ENCODE measurements at places on chromosomes 3 and 15.

DNA sequence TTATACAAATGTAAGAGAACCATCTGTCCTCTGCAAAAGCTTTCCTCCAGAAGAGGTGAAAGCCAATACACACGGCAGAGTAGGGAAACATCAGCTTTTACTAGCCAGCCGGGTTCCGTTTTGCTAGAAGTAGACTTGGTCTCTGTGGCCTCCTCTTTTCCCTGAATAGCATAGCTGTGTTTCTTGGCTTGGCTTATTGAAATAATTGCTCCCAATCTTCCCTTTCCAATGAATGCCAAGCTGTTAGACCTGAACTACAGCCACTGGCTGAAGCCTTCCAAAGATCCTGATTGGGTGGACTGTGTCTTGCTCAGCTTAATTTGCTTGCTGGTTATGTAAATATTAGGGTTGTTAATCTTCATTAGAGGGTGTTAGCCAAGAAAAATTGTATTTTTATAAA, 157.8 kb upstream of the ROPN1 start:
- no peak for DNase-seq

GRCh38 chr3:7843441-7843840, 658.2 kb upstream of the LMCD1 start:
- no peak for DNase-seq

DNA sequence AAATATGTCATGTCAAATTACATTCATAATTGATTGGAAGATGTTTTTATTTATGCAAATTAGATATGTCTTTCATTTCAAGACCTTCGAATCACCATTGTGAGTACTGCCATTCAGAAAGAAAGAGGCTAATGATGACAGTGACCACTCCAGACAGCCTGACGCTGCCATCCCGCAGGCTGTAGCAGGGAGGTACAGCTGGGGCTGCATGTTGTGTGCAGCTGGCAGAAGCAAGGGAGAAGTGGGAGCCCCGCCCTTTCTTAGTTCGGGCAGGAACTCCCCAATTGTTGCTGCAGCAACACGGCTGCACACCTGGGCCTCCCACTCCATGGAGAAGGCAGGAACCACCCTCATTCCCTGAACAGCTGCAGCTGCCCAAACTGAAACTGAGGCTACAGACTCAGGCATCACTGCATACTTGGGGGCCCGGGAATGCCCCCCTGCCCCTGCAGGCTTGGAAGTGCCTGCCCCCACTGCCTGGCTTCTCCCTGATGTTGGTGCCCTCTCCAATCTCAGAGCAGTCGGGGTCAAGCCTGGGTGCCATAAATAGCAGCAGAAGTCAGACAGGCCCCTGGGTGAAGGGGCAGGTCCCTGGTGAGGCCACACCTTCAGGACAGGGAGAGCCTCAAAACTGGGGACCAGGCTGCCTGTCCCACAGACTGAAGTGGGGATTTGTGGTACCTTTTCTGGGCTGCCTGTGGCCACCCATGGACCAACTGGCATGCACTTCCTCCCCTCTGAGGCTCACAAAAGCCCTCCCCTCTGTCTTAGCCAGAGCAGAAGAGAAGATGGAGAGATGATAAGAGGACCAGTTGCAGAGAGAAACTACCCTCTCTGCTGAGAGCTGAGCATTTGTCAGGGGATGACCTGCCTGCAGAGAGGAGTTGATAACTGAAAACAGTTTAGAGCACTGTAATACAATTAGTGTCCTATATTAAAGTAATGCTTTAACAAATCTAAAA, 964.6 kb downstream of the SI start:
- DNase-seq: no peak

DNA sequence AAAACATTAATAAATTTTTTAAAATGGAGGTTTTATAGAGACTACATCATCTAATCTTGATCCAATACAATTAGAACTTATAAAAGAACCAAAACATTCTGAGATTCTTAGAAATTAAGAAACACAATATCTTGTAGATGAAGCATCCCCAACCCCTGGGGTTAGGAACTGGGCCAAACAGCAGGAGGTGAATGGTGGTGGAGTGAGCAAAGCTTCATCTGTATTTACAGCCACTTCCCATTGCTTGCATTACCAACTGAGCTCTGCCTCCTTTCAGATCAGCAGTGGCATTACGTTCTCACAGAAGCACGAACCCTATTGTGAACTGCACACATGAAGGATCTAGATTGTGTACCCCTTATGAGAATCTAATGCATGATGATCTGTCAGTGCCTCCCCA, 36.3 kb downstream of the KNL1 start:
- DNase-seq: no peak

- DNase-seq: no peak
Measured at GRCh38 chr3:16168211-16168610, 6.3 kb upstream of the GALNT15 start.

DNA sequence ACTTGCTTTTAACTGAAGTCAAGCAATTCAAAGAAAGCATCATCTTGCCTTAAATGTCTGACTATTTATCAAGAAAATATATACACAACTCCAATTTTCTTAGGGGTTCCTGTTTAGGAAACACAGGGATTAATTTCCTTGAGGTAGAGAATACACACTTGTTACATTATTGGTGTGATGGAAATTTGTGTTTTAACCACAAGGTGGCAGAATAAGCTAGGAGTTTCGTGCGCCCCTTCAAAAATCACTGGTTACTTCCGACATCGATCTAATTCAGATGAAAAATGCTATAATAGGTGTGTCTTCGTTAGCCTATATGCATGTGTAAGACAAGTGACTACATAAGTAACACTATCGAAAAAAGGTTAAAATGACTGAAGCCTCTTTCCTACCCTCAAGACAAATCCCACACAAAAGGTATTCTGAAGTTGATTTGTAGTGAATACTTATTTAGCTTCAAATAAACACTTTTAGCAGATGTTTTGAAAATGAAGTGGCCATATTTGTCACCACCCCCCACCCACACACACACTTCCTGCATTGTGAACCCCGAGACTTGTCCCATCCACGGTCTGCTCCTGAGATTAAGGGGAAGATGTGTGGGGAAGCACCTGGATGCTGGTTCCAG, 246.5 kb downstream of the ROBO1 start:
- DNase-seq: no peak

GRCh38 chr15:51678096-51678495, 3.2 kb upstream of the SCG3 start:
- no peak for DNase-seq

DNA sequence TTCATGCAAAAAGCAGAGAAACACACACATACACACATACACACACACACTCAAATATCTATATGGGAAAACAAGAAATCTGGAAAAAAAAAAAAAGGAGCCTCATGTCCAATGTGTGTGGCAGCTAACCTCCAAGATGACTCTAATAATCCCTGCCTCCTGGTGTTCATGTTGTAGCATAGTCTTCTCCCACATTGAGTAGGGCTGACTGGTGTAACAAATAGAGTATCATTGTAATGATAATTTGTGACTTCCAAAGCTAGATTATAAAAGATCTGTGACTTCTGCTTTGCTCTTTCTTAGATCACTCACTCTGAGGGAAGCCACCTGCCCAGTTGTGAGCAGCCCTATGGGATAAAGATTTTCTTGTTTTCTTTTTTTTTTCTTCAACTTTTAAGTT, 130.9 kb upstream of the TNIK start:
- no peak for DNase-seq

- no peak for DNase-seq
Measured at GRCh38 chr3:112320691-112321090, 12.3 kb upstream of the CD200 start.

GRCh38 chr3:127455541-127456450, 134.7 kb downstream of the TPRA1 start:
- DNase-seq: peak; percentile 97

GRCh38 chr3:187952849-187953248, 201.1 kb upstream of the LPP start:
- DNase-seq: no peak

- peak; percentile 63 for DNase-seq
Measured at GRCh38 chr3:53375019-53375418, 27.7 kb upstream of the DCP1A start.

DNA sequence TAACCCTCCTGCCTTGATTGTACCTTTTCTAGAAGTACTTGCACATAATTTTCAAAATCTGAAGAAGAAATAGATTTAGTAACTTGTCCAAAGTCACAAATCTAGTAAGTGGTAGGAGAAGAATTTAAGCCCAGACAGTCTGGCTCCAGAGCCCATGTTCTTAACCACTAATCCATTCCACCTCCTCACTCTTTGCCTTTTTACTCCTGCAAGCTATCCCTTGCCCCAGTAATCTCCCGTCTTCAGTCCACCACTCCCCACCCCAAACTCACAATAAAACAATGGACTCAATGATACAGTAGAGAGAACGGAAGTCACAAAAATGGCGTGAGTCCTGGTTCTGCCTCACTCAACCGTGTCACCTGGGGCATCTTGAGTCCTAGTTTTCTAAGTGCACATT, 48.7 kb downstream of the SETMAR start:
- DNase-seq: no peak

- DNase-seq: no peak
Measured at GRCh38 chr3:173912126-173912525, 514.6 kb downstream of the NLGN1 start.
